ENCODE measurements at places on chromosomes 2 and 18. TPM values are rescaled to one million over a fixed set of nuclear protein-coding genes. Genes with fewer than 3 reads are reported as not detected.

Gene GALNT14
- total RNA-seq: not detected

Gene LYPD6B
- not detected for total RNA-seq

- H3K36me3 ChIP-seq: no peaks in the 10 kb centered on the region
- DNase-seq: no peak
- peak within 1 kb of the TSS; percentile 44 for H3K4me3 ChIP-seq
Measured at GRCh38 chr18:6414723-6415417, at the start of gene L3MBTL4. Gene L3MBTL4 (minus strand): TSS chr18:6414911. CDS start chr18:6311625, 103,286 bp downstream.

DNA sequence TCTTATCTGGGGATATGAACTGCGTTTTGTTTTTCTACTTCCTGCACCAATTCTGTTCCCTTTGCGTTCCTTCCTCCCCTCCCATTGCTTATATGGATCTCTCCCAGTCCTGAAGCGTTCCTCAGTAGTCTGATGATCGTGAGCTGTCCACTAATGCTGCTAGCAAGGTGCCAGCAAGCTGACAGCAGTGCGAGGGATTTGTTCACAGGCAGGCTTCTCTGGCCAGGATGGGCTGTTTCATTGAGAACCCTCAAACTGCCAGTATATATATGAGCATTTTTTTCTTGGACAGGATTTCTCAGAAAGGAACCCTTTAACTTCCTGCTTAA lies 40.1 kb downstream of the GTF3C3 start:
- no peaks in the 10 kb centered on the region for H3K4me1 ChIP-seq
- H3K27me3 ChIP-seq: no peaks in the 10 kb centered on the region
- H3K4me3 ChIP-seq: no peak overlapping the region

GRCh38 chr2:234587341-234588053 lies 90.6 kb upstream of the ARL4C start:
- DNase-seq: peak; percentile 27
- H3K36me3 ChIP-seq: no peaks in the 10 kb centered on the region
- peaks cover 3% of the 10 kb centered on the region for H3K4me1 ChIP-seq
- no peak overlapping the region for H3K4me3 ChIP-seq
- H3K27me3 ChIP-seq: 0 out of 2 replicates have a peak, but pooled peaks cover 2% of the 10 kb centered on the region

Gene PHLPP1
- total RNA-seq: 3.6 TPM

Gene NAT8
- not detected for total RNA-seq

GRCh38 chr2:130334026-130334425 lies 8.7 kb upstream of the IMP4 start:
- H3K4me3 ChIP-seq: no peak overlapping the region
- no peak for DNase-seq
- H3K4me1 ChIP-seq: peaks cover 9% of the 10 kb centered on the region
- H3K36me3 ChIP-seq: peaks cover 6% of the 10 kb centered on the region
- H3K27me3 ChIP-seq: peaks cover 7% of the 10 kb centered on the region

GRCh38 chr2:215436705-215437565 lies 1.1 kb upstream of the FN1 start:
- H3K36me3 ChIP-seq: peaks cover 14% of the 10 kb centered on the region
- no peak for DNase-seq
- H3K4me1 ChIP-seq: peaks cover 4% of the 10 kb centered on the region
- peak overlapping the region; percentile 93 for H3K27ac ChIP-seq
- no peaks in the 10 kb centered on the region for H3K27me3 ChIP-seq

Gene DAPL1
- not detected for total RNA-seq

GRCh38 chr18:79476031-79476917 lies 80.5 kb downstream of the NFATC1 start:
- no peak overlapping the region for H3K4me3 ChIP-seq
- H3K27me3 ChIP-seq: no peaks in the 10 kb centered on the region
- H3K27ac ChIP-seq: no peak overlapping the region
- no peaks in the 10 kb centered on the region for H3K36me3 ChIP-seq

GRCh38 chr2:240972636-240973521 lies 25.5 kb upstream of the SNED1 start:
- peaks cover 2% of the 10 kb centered on the region for H3K4me1 ChIP-seq
- no peak overlapping the region for H3K4me3 ChIP-seq
- H3K27ac ChIP-seq: no peak overlapping the region
- no peak for DNase-seq
- H3K27me3 ChIP-seq: peaks cover 21% of the 10 kb centered on the region

- H3K27ac ChIP-seq: peak overlapping the region; percentile 98
- H3K4me1 ChIP-seq: peaks cover 42% of the 10 kb centered on the region
- H3K27me3 ChIP-seq: no peaks in the 10 kb centered on the region
- DNase-seq: peak; percentile 54
- no peak overlapping the region for H3K4me3 ChIP-seq
Measured at GRCh38 chr2:40126006-40126405, 325.9 kb downstream of the SLC8A1 start.

DNA sequence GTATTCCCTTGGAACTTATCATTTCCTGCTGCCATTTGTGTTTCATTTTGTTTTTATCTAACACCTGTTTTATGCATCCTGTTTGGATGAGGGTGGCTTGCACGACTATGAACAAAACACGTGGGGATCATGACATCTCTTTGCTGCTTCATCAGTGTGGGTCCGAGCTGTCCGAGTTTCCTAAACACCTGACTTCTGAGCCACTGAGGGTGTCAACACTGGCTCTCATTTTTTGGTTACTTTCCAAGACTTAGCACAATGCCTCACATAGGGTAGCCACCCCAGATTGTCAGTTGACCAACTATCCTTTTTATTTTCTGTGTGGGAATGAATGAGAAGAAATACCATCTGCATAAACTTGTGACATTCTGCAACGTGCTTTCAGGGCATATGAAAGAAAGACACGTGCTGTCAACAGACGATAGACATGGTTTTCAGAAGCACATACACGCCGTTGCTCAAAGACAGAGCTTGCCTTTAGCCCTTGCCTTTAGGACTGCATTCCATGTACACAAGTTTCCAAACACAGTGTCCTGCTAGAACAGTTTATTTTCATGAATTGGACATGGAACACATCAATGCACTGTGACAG lies 166.7 kb downstream of the MYT1L start:
- H3K27me3 ChIP-seq: no peaks in the 10 kb centered on the region
- DNase-seq: no peak
- H3K4me1 ChIP-seq: no peaks in the 10 kb centered on the region
- no peak overlapping the region for H3K27ac ChIP-seq
- no peaks in the 10 kb centered on the region for H3K36me3 ChIP-seq
- no peak overlapping the region for H3K4me3 ChIP-seq
